ENCODE measurements at places on chromosomes 5 and 9. TPM values are rescaled to one million over a fixed set of nuclear protein-coding genes. Genes with fewer than 3 reads are reported as not detected.

DNA sequence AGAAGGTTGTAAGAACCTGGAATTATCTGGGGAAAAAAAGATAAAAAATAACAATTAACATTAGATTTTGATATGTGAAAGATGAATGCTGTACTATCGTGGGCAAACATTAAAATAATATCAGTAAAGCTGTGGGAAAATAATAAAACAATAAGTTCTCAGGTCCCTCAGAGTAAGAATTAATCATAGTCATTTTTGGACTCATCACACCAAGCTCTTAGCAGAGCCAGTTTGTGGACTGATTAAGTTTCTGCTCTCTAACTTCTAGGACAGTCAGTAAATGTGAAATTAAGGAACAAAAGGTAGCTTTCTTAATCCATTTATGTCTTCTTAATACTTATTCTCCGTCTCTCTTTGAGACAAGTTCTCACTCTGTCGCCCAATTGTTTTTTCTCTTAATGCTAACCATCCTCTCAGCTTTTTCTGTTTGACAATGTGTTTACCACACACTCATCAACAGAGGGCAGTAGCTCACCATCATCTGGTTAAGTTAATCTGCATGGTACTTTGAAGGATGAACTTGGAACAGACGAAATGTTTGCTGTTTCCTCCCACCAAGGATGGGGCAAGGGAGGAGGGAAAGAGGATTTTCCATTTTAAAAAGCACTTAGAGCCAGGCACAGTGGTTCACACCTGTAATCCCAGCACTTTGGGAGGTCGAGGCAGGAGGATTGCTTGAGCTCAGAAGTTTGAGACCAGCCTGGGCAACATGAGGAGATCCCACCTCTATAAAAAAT lies 5.3 kb upstream of the ACO1 start:
- no peak overlapping the region for H3K27ac ChIP-seq
- peaks cover 36% of the 10 kb centered on the region for H3K27me3 ChIP-seq
- peaks cover 15% of the 10 kb centered on the region for H3K4me1 ChIP-seq
- peak overlapping the region; percentile 5 for H3K4me3 ChIP-seq

DNA sequence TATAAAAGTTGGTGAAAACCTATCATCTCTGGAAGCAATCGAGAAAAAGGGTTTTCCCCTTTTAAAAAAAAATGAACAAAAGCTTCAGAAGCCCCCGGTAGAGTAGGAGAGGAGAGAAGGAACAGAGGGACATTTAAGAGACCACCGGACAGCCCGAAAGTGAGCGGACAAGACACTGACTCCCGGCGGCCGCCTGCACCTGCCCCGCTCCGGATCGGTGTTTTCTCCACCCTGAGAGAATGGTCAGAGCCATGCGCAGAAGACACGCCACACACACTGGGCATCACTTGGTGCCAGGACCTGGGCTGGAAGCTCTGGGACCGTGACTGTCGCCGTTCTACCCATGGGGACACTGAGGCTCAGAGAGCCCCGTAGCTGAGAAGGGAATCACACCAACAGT lies 61.6 kb upstream of the SARDH start:
- no peak for DNase-seq
- no peaks in the 10 kb centered on the region for H3K36me3 ChIP-seq
- no peak overlapping the region for H3K4me3 ChIP-seq
- no peak overlapping the region for H3K27ac ChIP-seq
- no peaks in the 10 kb centered on the region for H3K4me1 ChIP-seq
- H3K27me3 ChIP-seq = no peaks in the 10 kb centered on the region

- DNase-seq = no peak
- no peak overlapping the region for H3K4me3 ChIP-seq
- no peaks in the 10 kb centered on the region for H3K4me1 ChIP-seq
- H3K27ac ChIP-seq = no peak overlapping the region
- no peaks in the 10 kb centered on the region for H3K27me3 ChIP-seq
Measured at GRCh38 chr5:164763206-164763605, 1257.8 kb downstream of the MAT2B start.

GRCh38 chr9:111005746-111006470 lies 32.4 kb downstream of the LPAR1 start:
- no peak for DNase-seq
- no peaks in the 10 kb centered on the region for H3K36me3 ChIP-seq
- no peak overlapping the region for H3K27ac ChIP-seq
- no peak overlapping the region for H3K4me3 ChIP-seq

DNA sequence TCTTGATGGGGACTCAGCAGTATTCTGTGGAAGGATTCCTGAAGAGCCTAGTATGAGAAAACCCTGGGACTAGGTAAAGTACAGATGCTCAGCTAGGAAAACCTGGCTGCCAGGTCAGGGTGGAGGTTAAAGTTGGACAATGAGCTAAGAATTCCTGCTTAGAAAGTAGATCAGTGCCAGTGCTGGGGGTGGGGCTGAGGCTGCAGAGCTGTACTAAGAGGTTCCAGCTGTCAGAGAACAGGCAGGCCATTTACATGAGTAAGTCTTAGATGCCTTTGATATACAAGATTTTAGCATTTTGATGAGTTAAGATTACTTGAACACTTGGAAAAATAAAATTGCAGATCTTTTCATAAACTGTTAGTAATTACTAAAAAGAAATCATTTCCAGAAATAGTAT lies 332.3 kb upstream of the NUDT12 start:
- no peak for DNase-seq
- no peaks in the 10 kb centered on the region for H3K4me1 ChIP-seq
- no peak overlapping the region for H3K27ac ChIP-seq

- H3K27ac ChIP-seq = no peak overlapping the region
- no peaks in the 10 kb centered on the region for H3K36me3 ChIP-seq
- no peak overlapping the region for H3K4me3 ChIP-seq
- no peak for DNase-seq
- no peaks in the 10 kb centered on the region for H3K4me1 ChIP-seq
Measured at GRCh38 chr5:88769165-88769564, 113.8 kb downstream of the MEF2C start.

DNA sequence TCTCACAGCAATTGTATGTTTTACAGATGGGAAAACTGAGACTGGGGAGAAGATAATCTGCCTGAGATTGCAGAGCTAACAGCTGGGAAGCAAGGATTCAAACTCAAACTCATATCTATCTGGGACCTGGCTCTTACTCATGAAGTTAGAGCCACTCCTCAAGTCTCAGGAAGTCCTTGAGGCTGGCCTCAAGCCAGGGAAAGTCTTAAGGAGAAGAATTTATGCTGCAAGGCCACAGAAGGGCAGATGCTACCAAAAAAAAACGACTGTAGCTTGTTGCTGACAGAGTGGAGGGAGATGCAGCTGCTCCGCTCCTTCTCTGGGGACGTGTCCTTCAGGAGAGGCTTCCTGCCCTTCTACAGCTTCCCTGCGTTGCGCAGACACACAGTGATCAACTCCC lies 39.8 kb downstream of the BARHL1 start:
- H3K4me1 ChIP-seq = peaks cover under 1% of the 10 kb centered on the region
- H3K4me3 ChIP-seq = no peak overlapping the region
- no peaks in the 10 kb centered on the region for H3K27me3 ChIP-seq
- peaks cover 4% of the 10 kb centered on the region for H3K36me3 ChIP-seq
- H3K27ac ChIP-seq = no peak overlapping the region

GRCh38 chr5:125011014-125011413 lies 264.6 kb upstream of the ZNF608 start:
- DNase-seq = no peak
- peaks cover 3% of the 10 kb centered on the region for H3K4me1 ChIP-seq
- H3K36me3 ChIP-seq = no peaks in the 10 kb centered on the region
- H3K4me3 ChIP-seq = no peak overlapping the region
- no peaks in the 10 kb centered on the region for H3K27me3 ChIP-seq
- H3K27ac ChIP-seq = no peak overlapping the region

GRCh38 chr9:106892632-106893031 lies 29.7 kb downstream of the ZNF462 start:
- H3K4me3 ChIP-seq = no peak overlapping the region

GRCh38 chr5:113447498-113448050 lies 12.8 kb upstream of the TSSK1B start:
- H3K27ac ChIP-seq = no peak overlapping the region
- no peak overlapping the region for H3K4me3 ChIP-seq
- peaks cover 4% of the 10 kb centered on the region for H3K4me1 ChIP-seq
- no peak for DNase-seq
- H3K27me3 ChIP-seq = peaks cover 51% of the 10 kb centered on the region

GRCh38 chr5:67730917-67731474 lies 484.6 kb upstream of the PIK3R1 start:
- no peaks in the 10 kb centered on the region for H3K4me1 ChIP-seq
- H3K36me3 ChIP-seq = no peaks in the 10 kb centered on the region
- no peak overlapping the region for H3K27ac ChIP-seq
- no peak for DNase-seq
- no peak overlapping the region for H3K4me3 ChIP-seq

DNA sequence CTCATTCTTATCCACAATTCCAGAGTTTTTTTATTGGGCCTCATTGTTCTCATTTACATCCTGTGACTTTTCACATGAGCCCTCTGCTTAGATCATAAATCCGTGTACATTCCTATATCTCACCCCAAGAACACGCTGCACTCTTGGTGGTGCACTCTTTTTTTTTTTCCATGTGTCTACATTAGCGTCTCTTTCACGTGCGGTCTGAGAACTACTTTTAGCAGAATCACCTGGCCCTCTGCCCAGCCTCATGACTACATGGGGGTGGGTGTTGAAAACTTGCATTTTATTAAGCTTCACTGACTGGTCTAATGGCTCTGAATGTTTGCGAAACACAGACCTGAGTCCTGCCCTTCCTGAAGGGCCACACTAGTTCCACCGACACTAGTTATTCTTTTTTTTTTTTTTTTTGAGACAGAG lies 18.6 kb downstream of the C9orf57 start:
- peaks cover 5% of the 10 kb centered on the region for H3K4me1 ChIP-seq
- H3K27ac ChIP-seq = no peak overlapping the region
- no peak for DNase-seq
- H3K4me3 ChIP-seq = no peak overlapping the region

GRCh38 chr5:180169248-180170105 lies 39.5 kb downstream of the RASGEF1C start:
- H3K36me3 ChIP-seq = no peaks in the 10 kb centered on the region
- H3K27ac ChIP-seq = no peak overlapping the region
- no peak for DNase-seq
- peaks cover 9% of the 10 kb centered on the region for H3K27me3 ChIP-seq
- H3K4me3 ChIP-seq = no peak overlapping the region
- no peaks in the 10 kb centered on the region for H3K4me1 ChIP-seq

DNA sequence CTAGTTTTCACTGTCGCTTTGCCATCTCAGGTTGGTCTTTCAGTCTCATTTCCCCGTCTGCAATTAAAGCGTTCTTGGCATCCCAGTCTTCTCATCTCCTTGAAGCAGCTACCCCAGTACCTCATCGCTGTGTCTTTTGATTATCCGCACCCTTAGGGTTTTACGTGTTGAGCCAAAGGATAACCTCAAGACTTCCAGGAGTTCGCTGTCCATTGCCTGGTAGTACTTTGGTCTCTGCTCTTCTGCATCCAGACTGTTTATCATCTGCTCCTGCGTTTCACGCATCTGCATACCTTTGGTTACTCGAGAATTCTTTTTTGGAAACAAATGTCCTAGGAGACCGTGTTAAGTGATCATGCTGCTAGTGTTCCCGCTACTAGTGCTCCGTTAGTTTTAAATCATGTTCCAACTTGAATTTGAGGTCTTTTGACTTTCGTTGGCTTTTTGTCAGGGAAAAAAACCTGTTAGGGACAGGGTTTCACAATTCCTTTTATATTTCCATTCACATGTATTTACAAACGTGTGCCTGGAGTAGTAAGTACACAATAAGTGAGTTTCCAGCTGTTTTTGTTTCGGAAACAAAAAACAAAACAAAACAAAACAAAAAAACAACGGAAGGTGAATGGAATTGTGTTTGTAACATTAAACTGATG lies 888 bp downstream of the RABGAP1 start:
- peaks cover 2% of the 10 kb centered on the region for H3K36me3 ChIP-seq
- peak overlapping the region; percentile 97 for H3K4me3 ChIP-seq
- H3K4me1 ChIP-seq = peaks cover 31% of the 10 kb centered on the region
- H3K27ac ChIP-seq = peak overlapping the region; percentile 94
- no peak for DNase-seq

- no peak overlapping the region for H3K27ac ChIP-seq
- no peaks in the 10 kb centered on the region for H3K4me1 ChIP-seq
- no peak overlapping the region for H3K4me3 ChIP-seq
- H3K27me3 ChIP-seq = peaks cover 4% of the 10 kb centered on the region
- DNase-seq = no peak
Measured at GRCh38 chr5:175096469-175097165, 347.4 kb downstream of the DRD1 start.

The CRHBP gene
- 0.20 TPM for total RNA-seq

The OLFM1 gene
- total RNA-seq = not detected

The GLDC gene
- not detected for total RNA-seq

The FLT4 gene
- total RNA-seq = 11.6 TPM
